Effector CD8-positive, alpha-beta T cell (primary cell): ENCODE measurements at places on chromosomes 1 and 21.

DNA sequence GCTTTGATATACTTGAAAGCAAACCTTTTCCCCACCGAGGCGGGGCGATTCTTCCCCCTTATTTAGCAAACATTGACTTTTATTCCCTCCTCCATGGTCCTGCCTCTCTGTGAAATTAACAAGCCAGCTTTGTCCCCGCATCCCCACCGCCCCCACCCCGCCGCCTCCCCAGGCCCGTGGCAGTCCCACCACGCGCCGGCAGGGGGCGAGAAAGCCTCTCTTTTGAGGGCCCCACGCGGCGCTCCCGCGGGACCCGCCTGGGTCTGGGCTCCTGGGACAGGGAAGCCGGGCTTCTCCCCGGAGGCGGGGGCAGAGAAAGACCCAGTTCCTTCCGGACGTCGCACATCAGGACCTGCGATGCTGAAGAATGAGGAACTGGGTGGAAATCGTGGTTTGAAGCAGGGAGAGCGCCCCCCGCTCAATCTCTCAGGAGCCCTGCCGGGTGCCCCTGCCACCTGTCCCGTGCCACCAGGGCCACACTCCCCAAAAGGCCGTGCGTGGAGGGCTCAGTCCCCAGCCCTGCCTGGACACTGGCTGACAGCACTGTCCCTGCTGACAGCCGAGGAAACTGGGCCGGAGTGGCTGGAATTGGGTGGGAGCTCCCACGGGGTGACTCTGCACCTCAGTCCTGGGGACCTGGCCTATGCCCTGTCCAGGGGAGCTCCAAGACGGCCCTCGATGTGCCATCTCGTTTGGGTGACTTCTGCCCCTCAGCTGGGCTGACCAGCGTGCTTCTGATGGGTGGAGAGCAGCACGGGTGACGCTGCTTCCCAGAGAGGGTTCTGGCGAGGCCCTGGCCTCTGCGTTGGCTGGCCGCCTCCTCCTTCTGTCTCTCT lies 8.6 kb upstream of the ACTRT2 start:
- peak; percentile 41 for DNase-seq

DNA sequence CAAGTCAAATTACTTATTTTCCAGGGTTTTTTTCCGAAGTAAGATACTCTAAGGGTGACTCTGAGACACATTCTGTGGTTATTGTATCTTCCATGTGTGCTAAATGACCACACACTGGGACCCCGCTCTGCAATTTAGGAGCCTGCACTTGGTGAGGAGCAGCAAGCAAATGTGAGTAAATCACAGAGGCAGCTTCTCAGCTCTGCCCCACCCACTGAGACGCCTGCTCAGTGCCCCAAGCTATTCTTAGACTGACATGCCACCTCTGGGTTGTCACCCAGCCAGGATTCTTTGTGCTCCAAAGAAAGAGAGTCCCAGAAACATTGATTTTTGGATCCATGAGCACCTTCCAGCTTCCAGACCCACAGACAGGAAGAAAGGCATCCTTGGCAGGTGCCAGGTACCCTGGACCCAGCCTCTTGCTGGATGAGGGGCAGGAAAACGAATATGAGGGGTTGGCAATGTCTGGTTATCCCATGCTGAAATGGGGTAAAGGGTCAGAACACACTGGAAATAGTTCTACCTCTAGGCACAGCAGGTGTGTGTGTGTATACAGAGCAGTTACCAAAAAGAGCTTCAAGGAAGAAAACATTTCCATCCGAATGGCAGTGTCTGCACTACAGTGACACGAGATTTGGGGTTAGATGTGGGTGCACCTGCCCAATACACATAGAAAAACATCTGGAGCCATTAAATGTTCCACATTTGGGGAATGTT lies 41.2 kb downstream of the TNR start:
- no peak for DNase-seq

DNA sequence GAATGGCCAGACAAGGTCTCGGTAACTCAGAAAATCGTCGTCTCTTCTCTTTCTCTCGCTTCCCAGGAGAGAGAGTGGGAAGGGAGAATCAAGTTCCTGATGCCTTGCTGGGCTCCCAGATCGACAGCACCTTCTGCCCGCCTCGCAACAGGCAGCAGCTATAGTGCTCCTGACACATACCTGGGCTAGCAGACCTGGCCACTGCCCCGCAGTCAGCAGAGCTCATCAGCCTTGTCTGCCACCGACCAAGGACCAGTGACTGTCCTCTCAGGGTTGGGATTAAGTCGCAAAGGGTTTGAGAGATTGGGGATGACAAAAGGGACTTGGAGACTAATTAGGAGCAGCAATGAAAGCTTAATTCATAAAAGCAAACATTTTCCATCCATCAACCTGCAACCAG lies 4.1 kb downstream of the RUNX3 start:
- DNase-seq: no peak

DNA sequence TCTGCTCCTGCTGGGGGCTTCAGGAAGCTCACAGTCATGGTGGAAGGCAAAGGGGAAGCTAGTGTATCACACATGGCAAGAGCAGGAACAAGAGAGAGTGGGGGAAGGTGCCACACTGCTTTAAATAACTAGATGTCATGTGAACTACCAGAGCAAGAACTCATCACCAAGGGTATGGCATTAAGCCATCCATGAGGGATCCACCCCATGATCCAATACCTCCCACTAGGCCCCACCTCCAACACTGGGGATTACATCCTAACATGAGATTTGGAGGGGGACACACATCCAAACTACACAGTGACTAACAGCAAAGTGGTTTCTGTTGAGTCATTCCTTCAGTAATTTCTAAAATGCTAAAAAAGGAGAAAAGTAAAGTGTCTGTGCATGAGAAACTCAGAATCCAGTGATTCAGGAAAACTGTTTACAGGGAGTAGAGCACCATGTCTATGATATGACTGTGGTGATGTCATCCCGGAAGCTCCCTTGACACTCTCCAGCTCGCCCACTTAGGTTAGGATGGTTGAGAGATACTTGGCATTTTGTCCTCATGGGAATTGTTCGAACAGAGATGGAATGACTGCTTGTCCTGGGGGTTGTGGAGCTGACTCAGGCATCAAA lies 50.3 kb downstream of the CHD1L start:
- DNase-seq: no peak

DNA sequence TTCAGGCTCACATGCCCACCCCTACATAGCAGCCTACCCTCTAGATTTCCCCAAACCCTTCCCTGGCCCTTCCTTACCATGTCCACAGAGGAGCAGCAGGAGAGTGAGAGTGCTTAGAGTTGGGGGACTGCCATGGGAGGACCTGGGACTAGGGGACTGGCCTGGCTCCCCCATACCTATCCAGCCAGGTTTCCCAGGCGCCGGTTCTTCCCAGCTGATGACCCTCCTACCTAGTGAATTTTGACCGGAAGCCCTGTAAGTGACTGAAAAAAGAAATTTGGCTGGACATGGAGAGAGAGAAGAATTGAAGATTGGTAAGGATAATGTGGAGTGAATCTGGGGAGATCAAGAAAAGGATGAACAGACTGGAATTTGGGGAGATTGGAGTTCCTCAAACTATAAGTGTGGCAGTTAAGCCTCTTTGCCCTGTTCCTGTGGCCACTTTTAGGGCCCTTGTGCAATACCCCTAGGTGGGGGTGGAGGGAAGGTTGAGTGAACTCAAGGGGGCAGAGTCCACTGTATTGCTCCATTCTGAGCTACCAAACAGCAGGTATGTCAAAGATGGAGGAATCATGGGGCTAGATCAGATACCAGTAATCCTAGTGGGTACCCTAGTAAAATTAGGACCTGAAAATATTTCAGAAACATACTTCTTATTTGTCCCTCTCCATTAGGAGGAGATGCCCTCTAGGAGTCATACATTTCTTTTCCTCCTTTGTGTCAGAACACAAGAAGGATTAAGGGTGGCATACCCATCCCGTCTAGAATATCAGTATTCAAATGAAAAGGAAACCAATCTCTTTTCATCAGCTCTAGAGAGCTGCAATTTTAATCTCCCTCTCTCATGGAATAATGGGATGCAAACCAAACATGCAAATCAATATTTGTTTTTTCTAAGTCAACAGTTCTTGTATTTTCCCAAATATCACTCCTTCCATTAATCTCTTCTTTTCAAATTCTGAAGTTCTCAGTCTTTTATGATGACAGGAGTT lies 1.2 kb downstream of the HJV start:
- DNase-seq: no peak

DNA sequence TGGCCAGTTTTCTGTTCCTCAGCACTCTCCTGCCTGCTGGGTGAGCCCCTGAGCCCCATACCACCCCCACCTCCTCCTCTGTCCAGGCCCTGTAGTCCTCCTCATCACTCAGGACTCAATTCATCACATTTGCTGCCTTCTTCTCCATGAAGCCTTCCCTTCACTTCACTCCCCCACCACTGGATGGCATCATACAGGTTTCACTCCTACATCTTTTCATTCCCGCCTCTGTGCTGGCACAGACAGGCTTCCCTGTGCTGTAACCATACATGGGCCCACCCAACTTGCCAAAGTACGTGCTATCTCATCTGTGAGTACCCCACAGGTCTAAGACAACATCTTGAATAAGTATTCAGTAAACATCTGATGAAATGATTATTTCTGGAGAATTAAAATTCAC lies 56.9 kb downstream of the SLC45A1 start:
- DNase-seq: no peak
